ENCODE measurements at places on chromosomes 2 and 18.

DNA sequence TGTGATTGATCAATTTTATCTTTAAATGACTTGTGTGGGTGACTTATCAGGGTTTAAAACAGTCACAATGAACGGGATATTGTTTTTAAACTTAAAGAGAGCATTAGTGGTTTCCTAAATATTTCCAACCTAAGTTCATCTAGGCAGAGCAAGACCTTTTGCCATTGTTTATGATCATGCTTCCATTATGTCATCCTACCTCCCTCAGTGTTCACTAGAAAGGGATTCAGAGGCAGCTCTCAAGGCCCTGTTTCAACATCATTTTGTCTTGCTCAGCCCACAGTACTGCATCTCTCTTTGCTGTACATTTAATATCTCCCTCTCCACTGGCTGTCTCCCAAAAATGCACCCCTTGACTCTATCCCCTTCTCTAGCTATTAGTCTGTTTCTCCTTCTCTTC is 21.5 kb upstream of the PELI1 start:
- DNase-seq, result no peak

- DNase-seq, result no peak
Observed at GRCh38 chr18:62738639-62739038, 23.3 kb downstream of the PHLPP1 start.

DNA sequence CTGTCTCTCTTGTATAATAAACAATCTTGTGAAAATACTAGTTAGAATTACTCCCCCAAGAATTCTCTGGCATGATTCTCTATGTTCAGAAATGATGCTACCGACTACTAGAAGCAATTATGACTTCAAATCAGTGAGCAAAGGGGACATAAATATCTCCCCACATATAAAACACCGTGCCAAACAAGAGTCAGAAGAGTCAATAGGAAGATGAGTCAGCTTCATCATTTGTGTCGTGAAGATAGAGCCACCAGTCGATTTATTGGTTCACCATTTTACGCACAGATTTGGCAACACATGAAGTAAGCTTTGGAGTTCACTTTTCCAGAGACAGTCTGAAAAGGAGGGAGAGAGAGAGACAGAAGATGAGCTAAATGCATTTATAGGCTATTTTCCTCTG is 650.9 kb downstream of the CCDC85A start:
- no peak for DNase-seq

DNA sequence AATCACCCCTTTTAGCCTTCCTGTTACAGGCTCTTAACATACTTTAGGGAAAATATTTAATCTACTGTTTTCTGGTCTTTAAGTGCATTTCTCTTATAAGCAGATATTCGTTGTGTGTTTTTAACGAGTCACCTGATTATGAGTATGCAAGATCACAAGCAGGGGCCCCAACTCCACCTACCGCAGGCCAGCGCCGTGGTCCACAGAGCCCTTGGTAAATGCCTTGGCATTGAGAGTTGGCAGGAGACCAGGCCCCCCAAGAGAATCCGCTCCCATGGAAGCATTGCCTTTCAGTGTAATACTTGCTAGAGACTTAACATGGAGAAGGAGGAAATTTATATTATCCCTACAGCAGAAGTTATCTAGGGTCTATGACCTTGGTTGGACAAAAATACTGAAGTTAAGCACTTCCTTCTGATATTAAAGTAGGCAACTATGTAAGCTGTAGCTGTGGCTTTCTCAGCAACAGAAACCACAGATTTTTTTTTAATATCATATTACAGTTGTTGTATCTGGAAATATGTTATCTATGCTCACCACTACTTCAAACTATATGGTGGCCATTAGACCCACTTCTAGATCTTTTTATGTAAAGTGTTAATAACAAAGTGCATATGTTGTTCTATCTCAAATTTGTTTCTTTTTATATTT is 241.8 kb upstream of the MGAT5 start:
- DNase-seq, result no peak

Data from iPS DF 19.7 (cell line).